Omental fat pad (tissue), 4 donors: ENCODE measurements at places on chromosomes 3 and 15. TPM values are rescaled to one million over a fixed set of nuclear protein-coding genes. Genes with fewer than 3 reads are reported as not detected.

Gene CKMT1A
- 0.79 TPM for total RNA-seq

Gene SLC12A1
- total RNA-seq = not detected

DNA sequence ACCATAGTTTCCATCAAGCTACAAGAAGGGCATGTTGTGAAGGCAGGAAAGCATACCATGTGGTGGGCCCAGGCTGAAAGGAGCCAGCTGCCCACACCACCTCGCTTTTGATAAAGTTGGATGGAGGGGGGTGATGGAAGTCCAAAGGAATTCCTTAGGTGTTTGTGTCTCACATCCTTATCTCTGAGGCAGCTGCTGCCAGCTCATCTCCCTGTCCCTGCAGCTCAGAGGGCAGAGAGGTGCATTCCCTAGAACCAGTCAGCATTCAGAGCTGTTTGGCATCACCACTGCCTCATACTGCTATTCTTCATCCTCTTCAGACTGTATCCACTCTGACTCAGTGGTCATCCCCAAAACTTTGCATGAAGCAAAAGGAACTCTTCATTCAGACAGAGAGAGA lies 141.5 kb upstream of the BFSP2 start:
- no peak for DNase-seq

GRCh38 chr3:61648481-61648880 lies 87.1 kb downstream of the PTPRG start:
- no peak for DNase-seq

- DNase-seq = no peak
These were observed 38.6 kb upstream of the SEC22A start for GRCh38 chr3:123163141-123163540.
